Myocyte (in vitro differentiated cells): ENCODE measurements at places on chromosomes 16 and 17. TPM values are rescaled to one million over a fixed set of nuclear protein-coding genes. Genes with fewer than 3 reads are reported as not detected.

DNA sequence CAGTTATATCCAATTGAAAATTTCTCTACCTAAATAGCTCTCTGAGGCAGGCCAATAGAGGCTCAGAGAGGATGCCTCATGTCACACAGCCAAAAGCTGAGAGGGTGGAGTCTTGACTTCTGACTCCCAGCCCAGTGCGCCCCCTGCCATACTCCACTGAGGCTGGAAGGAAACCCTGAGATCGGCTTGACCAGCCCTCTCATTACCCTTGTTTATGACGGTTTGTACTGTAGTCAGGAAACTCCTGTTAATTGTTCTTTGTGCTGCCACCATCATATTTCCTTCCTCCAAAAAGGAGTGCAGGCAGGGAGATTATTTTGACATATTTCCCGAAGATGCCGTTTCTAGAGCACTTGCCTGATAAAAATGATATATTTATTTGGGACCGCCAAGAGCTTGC, 107.9 kb downstream of the AIPL1 start:
- DNase-seq: no peak

GRCh38 chr17:63439687-63440086, 6.4 kb downstream of the CYB561 start:
- peak; percentile 45 for DNase-seq

DNA sequence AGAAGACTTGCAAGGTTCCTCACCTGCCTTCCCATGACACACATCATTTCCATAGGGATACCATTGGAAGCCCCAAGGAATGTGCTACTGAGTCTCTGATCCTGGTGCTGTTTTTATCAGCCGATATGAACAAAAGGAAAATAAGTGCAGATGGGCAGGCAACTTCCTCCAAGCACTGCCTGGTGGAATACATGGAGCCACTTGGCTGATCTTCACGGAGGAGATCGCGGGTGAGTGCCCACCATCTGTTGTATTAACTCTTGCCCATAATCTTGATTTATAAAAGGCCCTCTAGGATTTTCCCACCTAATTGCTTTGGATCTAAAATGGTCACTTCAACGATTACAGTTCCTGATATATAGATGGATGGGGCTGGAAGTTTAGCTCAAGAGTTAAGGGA, 24.7 kb upstream of the CDRT15 start:
- no peak for DNase-seq

DNA sequence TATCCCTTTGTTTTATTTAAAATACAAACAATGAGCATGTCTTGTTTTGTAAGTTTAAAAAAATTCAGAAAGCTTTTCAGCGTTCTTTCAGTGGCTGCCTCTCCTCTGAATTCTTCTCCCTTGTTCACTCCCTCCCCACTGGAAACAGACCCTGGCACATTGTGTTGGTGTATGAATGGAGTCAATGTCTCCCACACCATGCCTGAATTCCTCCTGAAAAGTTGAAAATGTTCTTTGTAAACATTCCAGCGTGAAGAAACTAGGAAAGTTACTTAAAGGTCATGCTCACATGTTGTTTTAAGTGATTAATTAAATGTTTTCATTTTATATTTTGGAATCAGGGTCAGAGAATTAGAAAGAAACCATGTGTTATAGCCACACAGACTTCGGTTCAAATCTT, 136.9 kb upstream of the DYNLRB2 start:
- no peak for DNase-seq

DNA sequence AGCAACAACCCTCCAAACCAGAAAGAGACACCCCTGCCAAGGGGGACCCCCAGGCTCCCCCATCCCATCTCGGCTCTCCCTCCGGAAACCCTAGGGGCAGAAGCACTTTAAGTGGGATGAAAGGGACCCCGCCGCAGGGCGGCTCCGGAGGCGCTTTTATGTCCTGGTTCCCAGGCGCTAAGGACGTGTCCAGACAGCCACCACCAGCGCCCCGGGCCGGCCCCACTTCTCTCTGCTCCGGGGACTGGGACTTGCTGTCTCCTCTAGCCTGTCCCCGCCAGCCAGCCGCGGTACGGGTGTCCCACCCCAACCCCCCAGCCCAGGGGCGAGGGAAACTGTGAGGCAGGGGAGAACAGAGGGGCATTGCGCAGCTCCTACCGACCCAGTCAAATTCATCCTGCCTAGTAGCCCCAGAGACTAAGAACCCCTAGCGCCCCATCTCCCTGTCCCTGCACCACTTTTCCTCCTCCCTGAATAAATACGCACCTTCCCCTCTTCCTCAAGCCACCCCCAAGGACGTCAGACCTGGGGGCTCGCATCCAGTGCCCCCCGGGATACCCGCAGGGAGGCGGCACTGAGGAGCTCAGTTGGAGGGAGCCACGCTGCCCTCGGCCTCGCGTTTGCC, 4.1 kb downstream of the SP6 start:
- DNase-seq: no peak

DNA sequence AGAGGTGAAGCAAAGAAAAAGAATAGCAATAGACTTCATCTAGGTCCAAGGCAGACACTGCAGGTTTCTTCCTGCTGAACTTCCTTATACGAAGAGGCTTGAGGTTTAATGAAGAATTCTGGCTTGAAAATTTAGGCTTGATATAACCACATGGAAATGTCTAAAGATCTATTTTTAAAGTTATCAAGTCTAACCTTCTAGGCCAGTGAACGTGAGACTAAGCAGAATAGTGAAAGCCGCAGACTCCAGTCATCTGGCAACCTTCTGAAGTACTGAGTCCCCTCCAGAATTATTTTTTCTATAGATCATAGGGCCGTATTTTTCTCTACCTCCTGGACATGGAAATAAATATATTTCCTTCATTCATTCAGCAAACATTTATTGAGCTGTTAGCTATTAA, 333.6 kb downstream of the BCAS3 start:
- DNase-seq: no peak

DNA sequence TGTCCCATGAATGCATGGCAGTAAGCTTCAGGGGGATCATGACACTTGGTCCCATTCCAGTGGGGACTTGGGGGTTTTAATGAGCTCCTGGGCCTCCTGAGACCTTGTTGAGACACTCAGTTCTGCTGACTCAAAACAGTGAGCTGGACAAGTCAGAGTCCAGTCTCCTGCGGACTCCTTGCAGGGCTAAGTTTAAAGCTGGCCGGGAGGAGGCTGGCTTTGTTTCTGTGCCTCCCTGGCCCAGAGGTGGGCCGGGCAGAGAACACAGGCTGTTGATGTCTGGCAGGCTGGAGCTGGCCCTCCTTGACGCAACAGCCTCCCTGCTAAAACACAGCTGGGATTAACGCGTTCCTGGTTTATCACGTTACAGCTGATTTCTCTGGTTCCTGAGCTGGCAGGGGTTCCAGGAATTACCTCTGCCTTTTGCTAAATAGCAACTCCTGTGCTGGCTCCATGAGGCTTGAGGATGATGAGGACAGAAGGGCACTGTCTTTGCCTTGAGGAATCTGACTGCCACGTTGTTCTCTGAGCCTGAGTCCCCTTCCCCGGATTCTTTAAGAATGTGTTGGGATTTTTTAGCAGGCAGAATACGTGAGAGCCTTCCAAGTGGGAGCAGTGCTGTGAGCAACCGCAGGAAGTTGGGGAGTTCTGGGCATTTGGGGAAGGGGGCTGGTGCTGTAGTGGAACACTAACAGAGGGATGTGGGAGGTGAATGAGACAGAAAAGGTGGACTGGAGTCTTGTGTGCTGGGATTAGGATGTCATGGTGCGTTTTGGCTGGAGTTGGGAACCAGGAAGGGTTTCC, 2.0 kb downstream of the GPT2 start:
- DNase-seq: no peak

RHBDL1 gene
- 1.5 and 1.6 TPM in 2 replicates for total RNA-seq

PRDM7 gene
- not detected in 2 replicates for total RNA-seq

CCL1 gene
- total RNA-seq: not detected in 2 replicates
